ENCODE measurements at places on chromosomes 5 and 9.

DNA sequence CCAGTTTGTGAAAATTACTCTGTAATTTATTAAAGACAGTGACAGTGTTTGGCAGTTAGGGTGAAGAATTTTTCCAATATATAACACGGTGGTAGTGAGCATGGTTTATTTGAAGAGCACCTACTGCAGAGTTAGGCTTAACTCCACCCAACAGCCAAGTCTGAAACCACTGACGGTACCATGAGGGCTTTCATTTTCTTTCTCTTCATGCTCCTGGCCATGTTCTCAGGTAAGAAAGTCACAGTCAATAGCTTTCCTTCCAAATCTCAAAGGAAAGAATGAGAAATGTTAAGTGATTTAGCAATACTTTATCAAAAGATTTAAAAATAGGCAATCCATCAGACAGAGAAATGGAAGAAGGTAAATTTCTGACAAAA, at the start of gene MARCOL:
TSS of gene MARCOL (plus strand) at position 108 of the 377 bp plus-strand sequence. CDS start at position 181, 73 bp downstream.
- DNase-seq = no peak

- no peak for DNase-seq
Measured at GRCh38 chr5:127079994-127080491, 6.7 kb upstream of the C5orf63 start.

DNA sequence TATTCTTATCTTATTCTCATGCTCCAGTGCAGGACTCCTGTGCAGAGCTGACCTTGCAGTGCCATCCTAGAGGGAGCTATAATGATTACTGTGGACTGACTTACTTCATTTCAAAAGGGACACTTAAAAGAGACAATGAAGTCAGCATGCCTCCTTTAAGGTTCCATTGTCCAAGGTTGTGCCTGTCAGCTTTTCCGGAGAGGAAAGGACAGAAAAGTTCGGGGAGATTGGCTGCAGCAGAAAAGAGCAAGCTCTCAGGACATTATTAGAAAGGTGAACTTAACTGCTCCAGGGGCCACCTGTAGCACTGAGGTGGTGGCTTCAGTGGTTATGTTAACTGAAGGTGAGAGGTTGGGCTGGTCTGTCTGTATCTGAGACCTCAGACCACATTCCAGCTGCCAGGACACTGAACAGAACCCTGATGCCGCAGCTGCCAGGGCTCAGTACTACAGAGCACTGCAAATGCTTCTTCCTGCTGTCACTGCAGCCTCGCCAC, 112.9 kb downstream of the ST8SIA4 start:
- DNase-seq = no peak

DNA sequence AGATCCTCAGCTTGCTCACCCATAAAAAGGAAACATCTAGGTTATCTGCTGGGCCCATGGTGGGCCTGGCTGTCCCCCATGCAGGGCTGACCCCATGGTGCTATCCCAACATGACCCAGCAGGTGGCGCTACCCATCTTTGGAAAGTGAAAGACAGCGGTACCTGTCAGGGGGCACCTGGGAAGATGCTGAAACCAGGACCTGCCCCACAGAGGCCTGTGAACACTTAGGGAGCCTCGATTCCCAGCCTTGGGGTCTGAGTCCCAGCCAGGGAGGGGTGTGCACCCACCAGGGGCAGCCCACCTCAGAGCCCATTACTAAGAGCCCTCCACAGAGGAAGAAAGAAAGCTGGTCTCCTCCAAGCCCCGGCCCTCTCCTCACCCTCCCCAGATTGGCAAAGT, 46.6 kb upstream of the IPPK start:
- DNase-seq = no peak

DNA sequence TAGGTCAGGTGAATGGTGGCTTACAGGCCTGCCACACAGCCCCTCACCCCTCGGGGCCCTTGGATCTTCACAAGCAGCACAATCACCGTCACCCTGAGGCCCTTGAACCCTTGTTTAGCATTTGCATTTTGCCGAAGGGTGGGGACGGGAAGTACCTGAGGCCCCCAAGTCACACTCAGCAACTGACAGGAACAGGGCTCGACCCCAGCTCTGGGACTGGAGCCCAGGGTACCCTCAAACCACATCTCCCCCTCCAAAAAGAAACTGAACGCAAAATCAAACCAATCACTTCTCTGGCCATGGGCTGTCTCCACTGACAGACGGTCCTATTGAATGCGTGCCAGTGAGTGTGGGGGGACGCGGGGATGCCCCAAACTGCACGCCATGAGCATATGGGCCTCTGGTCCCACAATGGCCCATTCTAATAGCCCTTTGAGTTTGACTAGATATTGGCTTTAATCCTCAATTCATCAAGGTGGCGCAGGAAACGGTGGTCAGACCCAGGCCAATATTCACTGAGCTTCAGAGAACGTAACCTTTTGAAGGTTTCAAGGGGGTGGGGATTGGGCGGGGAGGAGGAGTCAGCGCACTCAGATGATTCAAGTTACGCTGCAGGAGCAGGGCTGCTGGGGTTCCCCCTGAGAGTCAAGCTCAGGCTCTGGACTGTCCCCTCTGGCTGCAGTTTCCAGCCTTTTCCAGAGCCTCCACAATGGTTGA, 176.0 kb downstream of the DAB2IP start:
- DNase-seq = no peak

- DNase-seq = no peak
Measured at GRCh38 chr5:59058969-59059687, 476.3 kb downstream of the RAB3C start.

GRCh38 chr9:22617156-22617555, 170.5 kb downstream of the DMRTA1 start:
- DNase-seq = no peak

GRCh38 chr9:1001838-1002237, 25.4 kb downstream of the DMRT3 start:
- no peak for DNase-seq

DNA sequence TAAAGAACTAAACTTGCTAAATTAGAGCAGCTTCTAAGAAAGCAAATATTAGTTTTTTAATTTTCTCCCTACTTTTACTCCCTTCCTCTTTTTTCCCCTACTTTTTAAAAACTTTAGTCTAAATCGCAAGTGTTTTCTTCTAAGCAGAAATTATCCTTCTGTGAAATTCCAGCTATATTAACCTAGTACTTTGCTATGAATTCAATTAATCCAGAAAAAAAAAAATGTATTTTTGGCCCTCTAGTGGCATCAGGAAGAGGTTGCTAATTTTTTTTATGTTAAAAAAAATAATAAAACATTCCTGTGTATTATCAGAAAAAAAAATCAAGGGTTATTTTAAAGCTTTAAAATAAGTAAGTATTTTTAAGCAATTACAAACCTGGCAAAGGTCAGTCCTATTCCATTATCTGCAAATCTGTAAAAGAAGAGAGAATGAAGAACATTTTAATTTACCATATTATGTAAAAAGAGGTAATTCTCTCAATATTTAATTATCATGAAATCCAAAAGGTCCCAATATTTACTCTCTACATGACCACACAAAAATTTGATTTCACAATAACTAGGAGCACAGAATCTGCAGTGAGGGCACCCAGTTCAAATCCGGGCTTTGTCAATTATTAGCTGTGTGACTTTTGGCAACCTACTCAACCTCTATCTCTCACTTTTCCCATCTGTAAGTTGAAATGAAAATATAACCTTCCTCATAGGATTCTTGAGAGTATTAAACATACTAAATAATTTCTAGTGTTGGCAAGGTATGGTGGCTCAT, 52.0 kb downstream of the CEMIP2 start:
- DNase-seq = no peak

DNA sequence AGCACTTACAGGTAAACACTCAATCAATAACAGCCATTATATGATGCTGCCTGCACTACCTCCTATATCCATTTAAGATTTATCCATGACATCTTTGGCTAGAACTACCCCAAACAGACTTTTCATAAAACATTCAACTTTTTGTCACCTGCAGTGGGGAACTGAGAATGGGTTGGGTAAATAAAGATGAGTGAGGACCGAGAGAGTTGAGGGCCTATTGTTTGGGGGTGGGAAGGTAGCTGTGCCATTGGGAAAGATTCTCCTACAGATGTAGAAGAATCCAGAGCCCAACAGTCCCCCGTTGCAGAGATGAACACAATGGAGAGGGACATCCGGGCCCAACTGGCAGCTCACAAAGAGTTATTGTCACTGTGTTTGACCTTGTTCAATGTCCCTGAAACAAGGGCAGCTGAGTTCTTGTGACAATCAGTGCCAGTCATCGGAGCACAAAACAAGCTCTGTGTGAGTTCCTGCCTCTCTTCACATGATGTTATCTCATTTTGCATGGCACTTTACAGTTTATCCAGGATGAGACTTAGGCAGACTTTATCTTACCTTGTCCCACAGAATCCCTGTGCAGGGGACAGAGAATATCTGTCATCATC, 11.5 kb upstream of the SLC31A2 start:
- no peak for DNase-seq

- peak; percentile 54 for DNase-seq
Measured at GRCh38 chr9:83219154-83219923, 156.4 kb upstream of the RASEF start.

DNA sequence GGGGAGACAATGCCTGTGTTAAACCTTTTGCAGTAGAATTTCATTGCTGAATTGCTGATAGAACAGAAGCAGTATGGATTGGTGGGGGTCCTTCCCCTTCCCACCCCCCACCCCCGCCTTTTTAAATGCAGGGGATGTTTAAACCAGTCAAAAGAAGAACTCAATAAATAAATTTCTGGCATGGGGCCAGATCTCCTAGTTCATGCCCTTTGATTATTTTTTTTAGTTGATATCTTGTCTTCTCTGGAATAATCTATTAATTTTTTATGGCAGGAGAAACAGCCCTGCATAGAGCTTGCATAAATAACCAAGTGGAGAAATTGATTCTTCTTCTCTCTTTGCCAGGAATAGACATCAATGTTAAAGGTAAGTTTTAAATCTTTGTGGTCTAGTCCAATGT, 72.8 kb downstream of the SLF1 start:
- DNase-seq = no peak

DNA sequence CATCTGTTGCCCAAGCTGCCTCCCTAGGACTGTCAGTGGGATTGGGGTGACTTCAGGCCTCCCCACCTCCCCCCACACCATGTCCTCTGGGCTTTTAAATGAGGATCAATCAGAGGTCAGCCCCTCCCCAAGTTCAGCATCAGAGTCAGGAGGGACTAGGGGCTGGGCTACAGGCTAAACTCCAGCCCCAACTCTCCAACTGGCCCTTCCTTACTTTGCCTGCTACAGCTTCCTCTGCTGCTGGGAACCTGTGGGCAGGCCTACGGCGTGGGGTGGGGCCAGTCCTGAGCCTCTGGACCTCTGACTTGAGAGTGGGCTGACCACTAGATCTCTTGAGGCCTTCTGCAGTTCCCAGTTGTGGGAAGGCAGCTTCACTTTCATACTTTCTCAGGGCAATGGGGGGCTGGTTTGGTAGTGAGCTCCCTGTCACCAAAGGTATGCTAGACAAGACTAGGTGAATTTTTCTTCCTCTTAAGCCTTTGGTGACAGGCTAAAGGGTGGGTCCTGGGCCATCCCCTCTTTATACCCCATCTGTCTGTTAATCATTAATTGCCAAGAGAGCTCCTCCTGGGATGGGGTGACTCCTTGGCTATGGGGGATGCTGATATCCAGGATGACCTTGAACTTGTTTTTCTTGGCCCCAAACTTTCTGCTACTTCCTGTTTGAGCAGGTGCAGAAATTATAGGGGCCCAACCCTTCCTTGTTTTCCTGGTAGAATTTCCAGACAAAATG, 10.8 kb upstream of the DAB2IP start:
- DNase-seq = no peak

GRCh38 chr5:61599370-61600122, 267.5 kb downstream of the ZSWIM6 start:
- DNase-seq = peak; percentile 9

GRCh38 chr9:83097633-83098032, 34.7 kb upstream of the RASEF start:
- DNase-seq = no peak

GRCh38 chr5:78985116-78985724, at the start of gene ARSB:
Gene ARSB, minus strand, starts transcription at chr5:78985310. Its CDS starts 62 bp downstream, at chr5:78985248.
- no peak for DNase-seq

DNA sequence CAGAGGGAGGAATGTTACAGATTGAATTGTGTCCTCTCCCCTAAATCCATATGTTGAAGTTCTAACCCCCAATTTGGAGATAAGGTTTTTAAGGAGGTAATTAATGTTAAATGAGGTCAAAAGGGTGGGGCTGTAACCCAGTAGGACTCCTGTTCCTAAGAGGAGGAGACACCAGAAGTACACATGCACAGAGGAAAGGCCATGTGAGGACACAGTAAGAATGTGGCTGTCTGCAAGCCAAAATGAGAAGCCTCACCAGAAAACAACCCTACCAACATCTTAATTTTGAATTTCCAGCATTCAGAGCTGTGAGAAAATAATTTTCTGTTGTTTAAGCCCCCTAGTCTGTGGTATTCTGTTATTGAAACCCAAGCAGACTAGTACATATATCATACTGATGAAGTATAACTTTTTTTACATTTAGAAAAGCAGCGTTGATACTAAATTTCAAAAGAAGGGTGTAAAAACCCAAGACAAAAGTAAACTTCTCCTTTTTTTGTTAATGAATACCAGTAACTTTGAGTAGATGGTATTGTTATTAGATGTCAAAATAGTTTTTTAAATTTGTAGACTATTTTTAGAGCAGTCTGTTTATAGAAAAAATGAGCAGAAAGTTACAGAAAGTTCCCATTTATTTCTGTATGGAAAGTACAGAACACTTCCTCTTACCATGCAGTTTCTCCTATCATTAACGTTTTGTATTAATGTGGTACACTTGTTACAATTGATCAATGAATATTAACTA, 25.1 kb downstream of the RNF180 start:
- DNase-seq = no peak

DNA sequence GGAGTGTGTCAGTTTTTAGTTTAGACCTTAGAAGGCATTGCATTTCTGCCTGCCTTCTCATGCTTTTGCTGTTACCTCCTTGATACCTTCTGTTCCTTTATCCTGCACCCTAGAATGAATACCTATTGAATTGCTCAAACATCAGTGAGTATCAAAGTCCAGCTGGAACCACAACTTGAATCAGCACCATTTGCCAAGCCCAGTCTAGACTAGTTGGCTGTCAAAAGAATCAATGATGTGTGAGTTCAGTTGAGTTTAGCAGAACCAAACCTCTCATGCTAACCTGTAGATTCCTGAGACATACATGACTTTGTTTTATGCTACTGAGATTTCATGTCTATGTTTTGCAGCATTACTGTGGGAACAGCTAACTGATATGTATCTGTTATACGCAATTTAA, 116.6 kb downstream of the FAM170A start:
- DNase-seq = no peak

- DNase-seq = no peak
Measured at GRCh38 chr5:126054577-126055347, 368.4 kb upstream of the GRAMD2B start.

DNA sequence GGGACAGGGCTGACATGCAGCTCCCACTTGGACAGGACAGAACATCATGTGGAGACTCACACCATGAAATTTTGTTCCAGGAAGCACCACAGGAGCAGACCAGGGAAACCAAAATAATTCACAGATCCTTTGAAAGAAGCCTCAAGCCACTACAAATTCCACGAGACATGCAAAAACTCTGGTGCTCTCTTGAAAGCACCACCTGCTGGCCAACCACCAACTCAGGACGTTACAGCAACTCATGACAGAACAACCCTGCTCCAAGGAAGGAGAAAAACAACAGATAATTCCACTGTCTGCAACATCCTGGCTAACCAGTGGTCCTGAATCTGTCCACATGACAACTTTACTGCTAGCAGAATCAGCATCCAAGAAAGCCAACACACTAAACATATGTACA, 516.0 kb downstream of the SPATA31D1 start:
- DNase-seq = no peak

Data from GM04504 (cell line).